ENCODE measurements at places on chromosomes 12 and 14.
A peak's percentile ranks its signal among the peaks of the same experiment; 100 is the strongest.

GRCh38 chr12:89923091-89923490 is 214.5 kb upstream of the ATP2B1 start:
- DNase-seq, result no peak

DNA sequence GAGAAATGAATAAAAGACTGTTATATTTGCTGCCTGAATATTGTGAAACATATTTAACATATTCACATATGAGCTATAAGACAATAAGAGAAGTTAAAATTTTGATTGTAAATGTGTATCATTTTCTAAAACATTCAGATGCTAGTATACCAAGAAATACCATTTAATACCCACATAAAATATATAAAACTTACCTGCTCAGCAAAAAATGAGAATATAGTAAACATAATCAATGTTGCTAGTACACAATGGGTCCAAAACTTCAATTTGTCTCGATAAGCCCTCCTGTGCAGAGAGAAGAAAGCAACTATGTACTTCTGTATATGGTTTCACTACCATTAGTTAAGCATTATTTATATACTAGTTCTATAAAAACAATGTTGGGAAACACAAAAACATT is 9.6 kb upstream of the SYCP3 start:
- DNase-seq, result no peak

DNA sequence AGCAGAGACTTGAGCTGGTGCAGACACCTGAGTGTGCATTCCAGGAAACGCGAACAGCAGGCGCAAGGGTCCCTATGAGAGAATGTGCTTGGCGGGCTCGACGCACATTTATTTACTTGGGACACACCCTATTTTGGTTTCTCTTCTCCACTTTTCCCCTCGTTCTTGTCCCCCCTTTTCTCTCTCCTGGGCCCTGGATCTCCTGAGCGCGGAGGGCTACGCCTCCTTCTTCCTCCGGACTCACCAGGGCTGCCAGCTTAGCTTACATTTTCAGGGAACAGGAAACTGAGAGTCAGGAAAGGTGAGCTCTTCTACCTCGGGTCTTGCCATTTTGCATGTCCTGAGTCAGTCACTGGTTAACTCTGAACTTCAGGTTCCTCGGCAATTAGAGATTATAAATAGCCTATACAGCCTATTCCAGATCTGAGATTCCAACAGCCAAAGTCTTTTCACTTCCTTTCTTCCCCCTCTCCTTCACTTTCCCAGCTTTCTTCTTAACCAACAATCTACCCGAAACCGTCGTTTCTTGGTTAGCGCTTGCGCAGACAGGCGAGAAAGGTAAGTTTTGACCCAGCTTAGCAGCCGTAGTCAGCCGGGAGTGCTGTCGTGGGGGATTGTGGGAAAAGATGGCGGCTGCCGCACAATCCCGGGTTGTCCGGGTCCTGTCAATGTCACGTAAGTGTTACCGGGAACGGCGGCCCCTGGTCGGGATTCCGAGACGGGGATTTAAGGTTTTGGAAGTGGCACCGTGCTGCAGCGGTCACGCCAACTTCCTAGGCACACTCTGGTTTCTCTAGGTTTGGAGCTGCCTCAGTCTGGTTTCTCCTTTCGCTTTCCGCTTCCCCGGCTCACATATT is at the start of the genes AKAP3 and NDUFA9:
TSS of gene AKAP3 (minus strand) at position 551 of the 857 bp plus-strand sequence. CDS start 10,855 bp downstream, outside the sequence.
TSS of gene NDUFA9 (plus strand) at position 614 of the 857 bp plus-strand sequence. CDS start at position 627, 13 bp downstream.
- peak; percentile 85 for DNase-seq

DNA sequence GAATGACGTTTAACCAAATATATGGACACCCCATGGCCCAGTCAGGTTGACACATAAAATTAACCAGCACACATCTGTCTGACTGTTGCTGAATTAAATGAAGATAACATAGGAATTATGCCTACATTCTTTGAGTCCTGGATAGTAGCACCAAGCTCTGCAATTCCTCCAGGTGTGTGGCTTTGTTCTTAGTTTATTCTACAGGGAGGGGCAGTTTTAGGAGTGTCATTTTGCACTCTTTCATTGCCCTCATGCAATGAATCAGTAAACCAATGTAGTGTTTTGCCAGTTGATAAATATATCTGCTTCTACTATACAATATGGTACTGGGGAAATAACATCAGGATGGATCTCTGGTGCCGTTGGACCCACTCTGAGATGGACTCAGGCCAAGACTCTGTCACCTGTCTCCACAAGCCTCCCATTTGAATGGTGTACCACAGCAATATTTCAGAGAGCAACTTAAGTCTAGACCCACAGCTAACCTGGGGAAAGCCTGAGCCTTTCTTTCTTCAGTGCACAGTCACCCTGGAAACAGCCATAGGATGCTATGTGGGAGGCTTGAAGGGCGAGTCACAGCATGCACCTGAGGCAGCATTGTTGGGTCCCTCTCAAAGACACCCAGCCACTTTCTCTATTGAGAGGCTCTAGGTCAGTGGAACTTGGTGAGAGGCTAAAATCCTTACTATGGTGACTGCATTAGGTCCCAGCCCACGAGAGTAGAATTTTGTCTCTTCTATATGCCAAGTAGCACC is 73.2 kb downstream of the ANO4 start:
- no peak for DNase-seq

DNA sequence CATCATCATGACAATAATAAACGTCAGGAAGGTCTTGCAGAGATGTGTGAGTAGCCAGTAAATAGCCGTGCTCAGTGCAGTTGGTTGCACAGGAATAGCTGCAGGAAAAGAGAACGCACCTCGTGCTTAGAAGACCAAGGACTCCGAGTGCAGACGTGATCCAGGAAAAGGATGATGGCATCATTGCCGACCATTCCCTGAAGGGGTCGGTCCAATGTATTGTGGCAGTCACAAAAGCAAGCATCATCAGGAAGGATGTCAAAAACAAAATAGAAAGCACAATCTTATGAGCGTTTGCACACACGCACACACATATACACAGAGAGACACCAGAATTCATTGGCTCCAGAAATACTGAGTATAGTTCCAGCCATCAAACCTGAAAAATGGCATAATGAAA is 12.8 kb downstream of the DUSP6 start:
- DNase-seq, result peak; percentile 89

- DNase-seq, result no peak
Observed at GRCh38 chr12:32027684-32028365, 68.6 kb downstream of the RESF1 start.

GRCh38 chr12:132310181-132311040 is 19.0 kb downstream of the GALNT9 start:
- no peak for DNase-seq

DNA sequence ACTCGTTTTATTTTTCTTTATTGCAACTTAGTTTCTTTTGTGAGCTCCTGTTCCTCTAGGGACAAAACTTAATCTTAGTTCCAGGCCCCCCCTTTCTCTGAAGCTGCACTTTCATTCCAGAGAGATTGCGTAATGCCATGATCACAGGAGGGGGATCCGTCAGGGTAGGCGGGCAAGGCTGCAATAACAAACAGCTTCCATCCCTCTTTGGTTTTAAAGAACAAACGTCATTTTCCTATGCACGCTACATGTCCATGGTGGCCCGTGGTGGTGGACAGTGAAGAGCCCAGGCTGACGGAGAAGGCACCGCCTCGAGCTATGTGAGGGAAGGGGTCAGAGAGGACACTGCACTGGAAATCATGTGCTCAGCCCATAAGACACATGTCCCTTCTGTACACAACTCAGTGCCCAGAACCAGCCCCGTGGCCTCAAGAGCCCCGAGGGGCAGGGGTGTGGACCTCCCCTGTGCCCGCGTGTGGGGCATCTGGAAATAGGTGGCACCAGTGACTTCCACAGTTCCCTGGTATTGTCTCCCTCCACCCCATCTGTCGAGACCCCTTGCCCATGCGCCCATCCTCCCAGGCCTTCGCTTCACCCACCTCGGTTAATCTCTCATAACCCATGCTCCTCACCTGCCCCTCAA is 161.4 kb downstream of the ADGRD1 start:
- no peak for DNase-seq

Measured in kidney capillary endothelial cell (primary cell).